NCI-H510A treated with DMSO at 0.1 percent for 48 hours (cell line): ENCODE measurements at places on chromosomes 6 and 20.

DNA sequence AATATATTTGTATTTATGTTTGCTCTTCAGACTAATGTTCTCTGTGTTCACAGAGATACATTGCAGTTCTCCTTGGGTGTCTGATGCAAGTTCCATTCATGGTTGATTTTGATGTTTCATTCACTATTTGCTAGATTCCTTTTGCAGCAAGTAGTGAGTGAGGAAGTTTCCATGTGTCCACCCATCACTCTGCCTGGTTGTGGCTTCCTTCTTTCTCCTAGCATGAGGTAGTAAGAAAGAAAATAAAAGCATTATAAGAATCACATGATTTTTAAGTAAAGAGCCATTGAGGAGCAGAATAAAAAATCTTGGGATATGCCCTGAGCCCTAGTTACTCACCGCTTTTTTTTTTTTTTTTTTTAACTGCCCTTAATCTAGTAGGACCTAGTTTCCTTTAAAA is 8.7 kb downstream of the SASH1 start:
- DNase-seq, result no peak

- DNase-seq, result no peak
These were observed 253.8 kb upstream of the PRDM1 start for GRCh38 chr6:105832313-105832761.

- no peak for DNase-seq
These were observed 193.8 kb upstream of the SNX9 start for GRCh38 chr6:157629220-157629619.

- DNase-seq, result no peak
These were observed 2.2 kb upstream of the LRRN4 start for GRCh38 chr20:6055981-6056569.

DNA sequence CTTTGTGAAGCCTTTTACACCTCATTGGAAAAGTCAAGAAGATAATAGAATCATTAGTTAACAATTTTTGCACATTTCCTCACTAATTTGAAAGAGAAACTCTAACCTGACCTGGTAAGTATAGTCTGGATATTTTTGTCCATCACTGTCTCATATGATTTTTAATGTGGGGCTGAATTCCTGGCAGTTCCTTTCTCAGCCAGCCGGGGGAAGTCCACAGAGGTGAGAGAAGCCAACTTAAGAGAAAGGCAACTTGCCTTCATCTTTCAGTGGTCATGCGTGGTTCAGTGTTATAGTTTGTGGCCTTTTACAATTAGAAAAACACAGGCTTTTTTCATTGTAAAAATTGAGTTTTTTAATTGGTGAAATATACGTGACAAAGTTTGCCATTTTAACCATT is 80.6 kb downstream of the CDYL start:
- no peak for DNase-seq

DNA sequence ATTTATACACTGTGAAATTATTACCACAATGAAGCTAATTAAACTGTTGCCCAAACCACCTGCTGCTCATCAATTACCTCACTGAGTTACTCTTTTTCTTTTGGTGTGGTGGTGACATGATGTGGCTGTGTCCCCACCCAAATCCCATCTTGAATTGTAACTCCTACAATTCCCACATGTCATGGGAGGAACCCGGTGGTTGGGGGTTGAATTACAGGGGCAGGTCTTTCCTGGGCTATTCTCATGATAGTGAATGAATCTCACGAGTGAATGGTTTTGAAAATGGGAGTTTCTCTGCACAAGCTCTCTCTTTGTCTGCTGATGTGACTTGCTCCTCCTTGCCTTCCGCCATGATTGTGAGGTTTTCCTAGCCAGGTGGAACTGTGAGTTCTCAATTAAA is 145.0 kb downstream of the LRRC1 start:
- no peak for DNase-seq

DNA sequence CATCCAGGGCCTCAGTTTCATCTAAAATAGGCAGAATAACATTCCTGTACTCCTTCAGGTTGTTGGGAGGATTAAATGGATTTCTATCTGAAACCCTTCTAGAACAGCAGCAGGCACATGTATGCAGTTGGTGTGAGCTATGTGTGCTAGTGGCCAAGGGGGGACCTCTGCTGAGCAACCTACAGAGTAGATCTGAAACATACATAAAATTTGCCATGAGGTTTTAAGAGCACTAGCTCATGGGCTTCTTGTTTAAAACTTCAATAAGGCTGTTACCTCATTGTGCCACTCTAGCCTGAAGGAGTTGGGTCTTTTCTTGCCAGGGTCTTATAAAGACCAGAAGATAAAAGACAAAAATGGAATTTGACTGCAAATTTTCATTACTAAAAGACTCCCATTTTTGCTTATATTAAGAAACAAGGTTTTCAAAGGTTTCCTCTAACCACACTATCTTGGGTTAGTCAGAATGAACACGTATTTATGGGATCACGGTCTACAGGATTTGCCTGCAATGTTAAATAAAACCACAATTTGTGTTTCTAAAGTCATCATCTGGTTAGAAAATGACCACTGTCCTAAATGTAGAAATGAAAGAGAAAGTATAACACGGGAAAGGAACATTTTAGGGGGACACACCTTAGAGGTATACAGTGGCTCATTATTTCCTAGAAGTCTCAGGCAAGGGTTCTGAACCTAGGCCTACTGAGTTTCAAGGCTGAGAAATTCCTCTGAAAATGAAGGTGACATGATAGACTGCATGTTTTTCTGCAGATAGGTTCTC is 144.9 kb upstream of the OLIG3 start:
- DNase-seq, result no peak

DNA sequence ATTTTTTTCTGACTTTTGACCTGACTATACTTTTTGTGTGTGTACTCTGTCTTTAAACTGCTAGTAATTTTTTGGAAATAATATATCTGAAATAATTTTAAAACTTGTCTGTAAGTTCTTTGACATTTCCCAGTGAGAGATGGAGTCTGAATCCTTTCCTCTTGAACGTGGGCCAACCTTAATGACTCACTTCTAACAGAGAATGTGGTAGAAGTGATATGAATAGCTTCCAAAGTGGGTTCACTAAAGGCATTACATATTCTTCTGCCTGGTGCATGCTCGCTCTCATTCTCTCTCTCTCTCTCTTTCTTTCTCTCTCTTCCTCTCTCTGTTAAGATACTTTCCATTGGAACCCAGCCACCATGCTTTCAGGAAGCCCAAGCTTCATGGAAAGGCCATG is 108.7 kb upstream of the FERMT1 start:
- DNase-seq, result no peak

DNA sequence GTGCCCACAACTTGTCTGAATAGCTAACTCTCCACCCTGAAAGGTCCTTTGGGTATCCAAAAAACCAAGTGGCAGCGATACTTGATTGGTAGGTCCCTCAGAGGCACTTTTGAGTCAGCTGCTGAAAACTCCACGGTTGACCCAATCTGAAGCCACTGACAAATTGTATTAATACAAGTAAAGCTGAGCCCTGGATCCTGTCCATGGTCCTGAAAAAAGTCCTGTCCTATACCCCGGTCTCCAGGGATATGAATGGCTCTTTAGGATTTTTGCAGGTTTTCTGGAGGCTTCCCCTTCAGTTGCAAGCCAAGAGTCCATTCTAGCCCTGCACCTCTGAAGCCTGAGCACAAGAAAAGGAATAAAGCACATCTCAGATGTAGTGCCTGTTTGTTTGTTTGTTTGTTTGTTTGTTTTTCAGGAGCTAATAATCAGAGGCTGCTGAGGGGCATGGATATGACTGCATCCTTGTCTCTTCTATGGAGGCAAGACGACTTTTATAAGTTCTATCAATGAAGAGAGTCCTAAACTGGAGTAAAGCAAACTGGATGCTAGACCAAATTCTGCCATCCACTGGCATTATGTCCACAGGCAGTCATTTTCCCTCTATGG is 1.7 kb upstream of the SLC12A5 start:
- DNase-seq, result no peak

GRCh38 chr6:94511502-94512088 is 1065.7 kb upstream of the MANEA start:
- DNase-seq, result no peak

GRCh38 chr6:107423474-107423990 is 35.8 kb downstream of the PDSS2 start:
- DNase-seq, result no peak

GRCh38 chr6:79627422-79627821 is 3.7 kb upstream of the SH3BGRL2 start:
- no peak for DNase-seq

GRCh38 chr6:18277237-18278006 is 13.1 kb upstream of the DEK start:
- no peak for DNase-seq

GRCh38 chr20:44494681-44495080 is 19.0 kb downstream of the TTPAL start:
- no peak for DNase-seq

DNA sequence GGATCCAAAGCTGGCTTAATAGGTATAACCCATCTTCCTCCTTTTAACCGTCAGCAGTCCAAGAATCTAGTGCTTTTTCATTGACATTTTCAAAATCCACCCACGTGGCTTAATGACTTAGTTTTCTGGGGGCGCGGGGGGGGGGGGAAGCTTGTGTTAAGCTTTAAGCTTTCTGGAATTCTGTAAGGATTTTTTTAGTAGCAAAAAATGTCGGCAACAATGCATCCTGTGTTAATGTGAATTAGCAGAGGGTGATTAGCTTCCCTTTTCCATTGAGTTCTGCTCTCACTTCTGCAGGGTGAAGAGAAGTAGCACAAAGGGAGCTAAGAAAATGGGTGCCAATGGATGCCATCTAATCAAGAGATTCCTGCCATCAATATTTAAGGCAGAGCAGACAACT is 348.2 kb downstream of the SAMD5 start:
- DNase-seq, result no peak

DNA sequence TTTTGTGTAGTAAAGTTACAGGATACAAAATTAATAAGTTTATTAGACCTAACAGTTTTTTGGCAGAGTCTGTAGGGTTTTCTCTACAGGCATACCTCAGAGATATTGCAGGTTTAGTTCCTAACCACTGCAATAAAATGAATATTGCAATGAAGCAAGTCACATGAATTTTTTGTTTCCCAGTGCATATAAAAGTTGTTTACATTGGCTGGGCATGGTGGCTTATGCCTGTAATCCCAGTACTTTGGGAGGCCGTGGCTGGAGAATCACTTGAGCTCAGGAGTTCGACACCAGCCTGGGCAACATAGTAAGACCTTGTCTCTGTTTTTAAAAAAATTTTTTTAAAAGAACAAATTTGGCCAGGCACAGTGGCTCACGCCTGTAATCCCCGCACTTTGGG is 16.0 kb downstream of the C6orf52 start:
- no peak for DNase-seq

- DNase-seq, result no peak
These were observed 449.7 kb downstream of the CDC5L start for GRCh38 chr6:44837255-44837654.

- DNase-seq, result no peak
These were observed 123.3 kb downstream of the INSM1 start for GRCh38 chr20:20491110-20491783.

GRCh38 chr6:56914798-56915658 is 39.9 kb upstream of the BEND6 start:
- DNase-seq, result no peak

GRCh38 chr6:4732691-4733315 is 43.4 kb upstream of the CDYL start:
- DNase-seq, result peak; percentile 3
